ENCODE measurements at places on chromosomes 11 and 22.

DNA sequence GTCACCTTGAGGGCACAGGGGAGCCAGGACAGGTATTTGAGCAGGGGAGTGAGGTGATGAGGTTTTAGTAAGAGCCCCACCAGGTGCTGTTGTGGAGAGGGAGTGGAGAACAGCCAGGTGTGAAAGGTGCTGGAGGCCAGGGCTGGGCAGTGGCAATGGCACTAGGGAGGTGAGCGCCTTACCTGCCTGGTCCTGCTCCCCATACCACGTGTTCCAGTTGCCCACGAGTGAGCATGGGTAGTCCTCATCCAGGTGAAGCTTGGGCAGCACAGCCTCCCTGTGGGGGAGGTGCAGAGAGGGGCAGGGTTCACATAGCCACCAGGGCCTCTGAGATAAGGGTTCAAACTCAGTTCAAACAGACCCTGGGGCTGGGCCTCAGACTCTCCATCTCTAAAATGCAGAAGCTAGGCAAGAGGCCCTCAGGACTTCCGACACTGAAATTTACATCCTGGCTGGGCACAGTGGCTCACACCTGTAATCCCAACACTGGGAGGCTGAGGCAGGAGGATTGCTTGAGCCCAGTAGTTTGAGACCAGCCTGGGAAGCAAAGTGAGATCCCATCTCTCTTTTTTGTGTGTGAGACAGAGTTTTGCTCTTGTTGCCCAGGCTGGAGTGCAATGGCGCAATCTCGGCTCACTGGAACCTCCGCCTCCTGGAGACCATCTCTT, 11.8 kb downstream of the NIPSNAP1 start:
- DNase-seq = no peak

- DNase-seq = no peak
Measured at GRCh38 chr22:17921871-17922821, 102.2 kb downstream of the MICAL3 start.

DNA sequence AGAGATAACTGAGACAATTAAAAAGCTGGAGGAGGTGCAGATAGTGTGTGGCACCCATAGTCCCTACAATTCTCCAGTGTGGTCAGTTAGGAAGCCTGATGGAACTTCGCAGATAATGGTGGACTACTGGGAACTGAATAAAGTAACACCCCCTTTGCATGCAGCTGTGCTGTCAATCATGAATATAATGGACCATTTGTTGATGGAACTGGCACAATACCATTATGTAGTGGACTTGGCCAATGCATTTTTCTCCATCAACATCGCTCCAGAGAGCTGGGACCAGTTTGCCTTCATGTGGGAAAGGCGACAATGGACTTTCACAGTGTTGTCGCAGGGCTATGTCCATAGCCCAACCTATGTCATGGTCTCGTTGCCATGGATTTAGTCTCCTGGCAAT, 324.2 kb downstream of the TMEM135 start:
- no peak for DNase-seq

- no peak for DNase-seq
Measured at GRCh38 chr11:42593441-42593840, 718.4 kb upstream of the API5 start.

DNA sequence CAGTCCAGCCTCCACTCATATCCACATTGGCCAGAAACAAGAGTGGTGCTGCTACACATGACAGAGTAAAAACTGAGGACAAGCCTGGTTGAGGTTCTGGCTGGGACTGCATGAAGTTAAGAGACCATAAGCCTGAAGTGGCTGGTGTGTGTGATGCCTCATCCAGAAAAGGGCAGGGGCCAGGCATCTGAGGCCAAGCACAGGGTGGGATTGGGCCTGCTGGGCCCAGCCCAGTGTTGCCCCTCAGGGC, 25.3 kb downstream of the ARVCF start:
- no peak for DNase-seq

GRCh38 chr11:120441592-120441991, 70.0 kb upstream of the GRIK4 start:
- no peak for DNase-seq

- no peak for DNase-seq
Measured at GRCh38 chr11:24344222-24344621, 152.6 kb upstream of the LUZP2 start.

- DNase-seq = no peak
Measured at GRCh38 chr22:31140746-31141145, 438 bp upstream of the PLA2G3 start.

DNA sequence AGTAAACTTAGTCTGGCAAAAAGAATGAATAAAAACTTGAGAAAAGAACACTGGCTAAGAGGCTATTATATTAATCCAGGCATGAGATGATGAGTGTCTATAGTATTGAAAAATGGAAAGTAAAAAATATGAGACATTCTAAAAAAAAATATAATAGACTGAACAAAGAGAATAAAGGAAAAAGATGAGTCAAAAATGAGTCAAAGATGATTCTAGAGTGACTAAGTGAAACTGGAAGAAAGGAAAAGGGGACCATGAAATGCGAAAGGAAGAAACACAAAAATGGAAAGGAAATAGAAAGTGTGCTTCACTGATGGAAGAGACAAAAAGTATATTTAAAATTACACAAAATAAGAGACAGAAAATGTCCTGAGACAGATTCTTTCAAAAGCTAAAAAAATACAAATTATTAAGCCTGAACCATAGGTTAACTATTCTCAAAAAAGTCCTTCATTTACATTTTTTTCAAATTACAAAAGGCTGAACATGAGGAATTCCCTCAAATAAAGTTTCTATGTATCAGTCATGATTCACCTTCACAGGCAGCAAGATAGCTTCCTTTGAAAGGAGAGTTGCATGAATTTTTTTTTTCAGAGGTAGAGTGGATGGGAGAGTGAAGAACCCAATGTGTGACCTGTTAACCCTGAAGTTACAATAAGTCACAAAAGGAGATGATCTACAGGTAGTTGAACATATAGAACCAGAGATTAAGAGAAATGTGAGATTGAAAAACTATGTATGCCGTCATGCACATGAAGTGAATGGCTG, 75.2 kb downstream of the EIF3M start:
- DNase-seq = no peak

GRCh38 chr22:42459287-42460063, 27.3 kb upstream of the NFAM1 start:
- DNase-seq = no peak

DNA sequence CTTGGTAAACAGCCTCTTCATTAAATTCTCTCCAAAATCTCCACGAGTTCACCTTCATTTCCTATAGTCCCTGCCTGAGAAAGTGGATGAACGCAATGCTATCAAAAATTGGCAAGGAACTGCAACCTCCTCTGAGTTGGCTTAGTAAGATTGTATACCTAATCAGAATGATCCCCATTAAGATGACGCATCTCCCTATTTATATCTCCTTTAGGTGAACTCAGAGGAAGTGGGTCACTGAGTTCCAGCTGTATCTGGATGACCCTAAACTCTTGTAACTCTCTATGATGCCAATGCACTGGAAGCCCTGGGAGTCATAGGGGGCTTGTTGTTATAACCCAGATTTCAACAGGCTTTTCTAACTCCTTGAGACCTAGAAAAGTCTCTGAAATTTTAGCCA, 48.2 kb downstream of the OR10A6 start:
- DNase-seq = no peak

- DNase-seq = no peak
Measured at GRCh38 chr11:12824281-12825041, 150.2 kb downstream of the TEAD1 start.

DNA sequence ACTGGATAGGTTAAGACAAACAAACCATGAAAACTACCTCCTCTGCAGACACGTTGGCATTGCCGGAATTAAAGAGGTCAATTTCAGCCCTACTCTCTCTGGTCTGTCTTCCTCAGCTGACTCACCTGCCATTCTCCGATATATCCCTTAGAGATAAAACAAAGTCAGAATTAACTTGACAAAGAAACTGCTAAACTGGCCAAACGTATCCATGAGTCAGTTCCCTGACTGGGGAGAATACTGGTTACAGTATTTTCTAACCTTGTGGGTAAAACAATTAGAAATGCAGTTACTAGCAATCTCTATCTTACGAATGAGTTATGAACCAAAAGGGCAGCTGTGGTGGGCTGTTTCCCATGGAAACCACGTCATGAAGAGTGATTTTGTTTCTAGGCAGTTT, 96.2 kb downstream of the RDX start:
- no peak for DNase-seq

GRCh38 chr11:42085736-42086135, 626.3 kb upstream of the LRRC4C start:
- DNase-seq = no peak

Measured in activated T-cell treated with anti-CD3 and anti-CD28 coated beads for 4 hours (primary cell).